ENCODE measurements at places on chromosomes 1 and 21.

DNA sequence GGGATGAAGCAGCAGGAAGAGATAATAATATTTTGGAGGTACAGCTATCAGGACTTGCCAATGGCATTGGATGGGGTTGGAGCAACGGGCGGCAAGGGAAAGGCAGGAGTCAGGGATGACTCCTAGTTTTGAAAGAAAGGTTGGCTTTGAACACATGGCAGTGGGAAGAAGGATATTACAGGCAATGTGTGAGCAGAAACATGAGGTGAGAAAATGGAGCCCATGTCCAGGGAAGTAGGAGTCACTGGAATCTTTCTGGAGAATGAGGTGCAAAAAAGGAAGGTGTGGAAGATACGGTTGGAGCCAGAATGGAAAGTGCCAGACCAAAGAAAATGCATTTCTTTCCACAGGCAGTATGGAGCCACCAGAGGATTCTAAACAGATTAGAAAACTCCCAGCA, 288.5 kb upstream of the KAZN start:
- DNase-seq: no peak

- no peak for DNase-seq
These were observed 5.6 kb downstream of the PRELP start for GRCh38 chr1:203481196-203481595.

GRCh38 chr1:232533328-232533727, 96.6 kb downstream of the SIPA1L2 start:
- no peak for DNase-seq

- no peak for DNase-seq
These were observed 108.2 kb downstream of the VPS13D start for GRCh38 chr1:12338017-12338416.

DNA sequence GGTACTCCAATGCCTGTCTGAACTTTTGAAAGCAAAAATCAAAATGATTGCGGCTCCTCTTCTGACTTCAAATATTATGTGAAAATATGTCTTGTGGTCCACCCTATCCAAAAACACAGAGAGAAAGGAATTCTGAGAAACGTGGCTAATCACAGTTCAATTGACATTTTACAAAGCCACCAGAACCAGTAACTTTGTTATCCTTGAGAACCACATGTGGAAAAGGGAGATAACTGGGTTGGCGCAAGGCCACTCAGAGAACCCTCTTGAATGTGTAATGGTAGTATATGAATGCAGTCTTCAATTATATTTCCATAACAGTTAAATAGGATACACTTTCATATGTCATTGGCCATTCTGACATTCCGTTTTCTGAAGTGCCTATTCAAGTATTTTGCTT, 1030.0 kb upstream of the TMPRSS15 start:
- DNase-seq: no peak

DNA sequence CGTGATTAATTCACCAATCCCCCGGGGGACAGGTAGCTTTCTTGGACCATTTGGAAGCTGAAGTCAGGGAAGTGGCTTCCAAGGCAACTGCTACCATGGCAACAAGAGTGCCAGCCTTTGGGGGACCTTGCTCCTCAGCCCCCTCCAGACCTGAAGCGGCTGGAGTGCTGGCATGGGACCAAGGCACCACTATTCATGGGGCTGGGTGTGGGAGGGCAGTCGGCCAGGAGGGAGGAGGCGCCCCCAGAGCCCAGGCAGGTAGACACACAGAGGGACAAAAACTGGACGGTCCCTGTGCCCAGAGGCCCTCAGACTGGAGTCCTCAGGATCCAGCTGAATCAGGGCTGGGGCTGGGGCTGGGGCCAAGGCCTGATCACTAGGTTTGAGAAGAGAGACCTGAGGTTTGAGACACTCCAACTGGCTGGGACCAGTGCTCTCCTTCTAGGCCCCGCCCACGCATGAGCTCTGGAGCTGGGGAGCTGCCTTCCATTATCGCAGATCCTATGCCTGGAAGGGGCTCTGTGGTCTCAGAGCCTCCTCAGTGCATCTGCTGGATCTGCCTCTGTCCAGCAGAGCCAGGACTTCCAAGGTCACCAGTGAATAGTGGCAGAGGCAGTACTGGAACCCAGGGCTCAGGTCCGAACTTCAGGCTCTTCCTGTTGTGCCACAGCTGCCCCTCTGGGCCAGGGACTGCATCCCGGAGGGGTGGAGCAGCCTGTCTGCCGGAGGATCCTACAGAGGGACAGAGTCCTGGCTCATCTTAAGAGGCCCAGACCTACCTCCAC, 3.3 kb upstream of the KNCN start:
- DNase-seq: no peak

Data from HS-5 (cell line).